ENCODE measurements at places on chromosomes 7 and 10.

- no peak for DNase-seq
These were observed 75.1 kb downstream of the ANKRD61 start for GRCh38 chr7:6106140-6106904.

GRCh38 chr7:71905821-71906220 lies 506.3 kb downstream of the CALN1 start:
- no peak for DNase-seq

- DNase-seq = no peak
These were observed 82.6 kb downstream of the UPF2 start for GRCh38 chr10:11959966-11960365.

GRCh38 chr10:716821-717220 lies 27.4 kb upstream of the DIP2C start:
- DNase-seq = no peak

DNA sequence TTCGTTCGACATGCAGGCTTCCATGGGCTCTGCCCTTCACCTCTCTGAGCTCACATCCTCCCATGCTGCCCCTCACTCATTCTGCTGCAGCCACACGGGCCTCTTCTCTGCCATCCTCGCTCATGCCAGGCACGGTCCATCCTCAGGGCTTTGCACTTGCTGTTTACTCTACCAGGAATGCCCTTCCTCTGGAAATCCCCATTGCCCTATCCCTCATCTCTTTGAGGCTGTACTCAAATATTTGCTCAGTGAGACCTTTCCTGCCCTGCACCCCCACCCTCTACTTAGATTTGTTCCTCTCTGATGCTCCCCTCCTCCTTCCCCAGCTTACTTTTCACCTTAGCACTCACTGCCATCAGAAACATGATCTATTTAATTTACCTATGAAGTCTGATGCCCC lies 107.0 kb upstream of the ZNF716 start:
- no peak for DNase-seq

DNA sequence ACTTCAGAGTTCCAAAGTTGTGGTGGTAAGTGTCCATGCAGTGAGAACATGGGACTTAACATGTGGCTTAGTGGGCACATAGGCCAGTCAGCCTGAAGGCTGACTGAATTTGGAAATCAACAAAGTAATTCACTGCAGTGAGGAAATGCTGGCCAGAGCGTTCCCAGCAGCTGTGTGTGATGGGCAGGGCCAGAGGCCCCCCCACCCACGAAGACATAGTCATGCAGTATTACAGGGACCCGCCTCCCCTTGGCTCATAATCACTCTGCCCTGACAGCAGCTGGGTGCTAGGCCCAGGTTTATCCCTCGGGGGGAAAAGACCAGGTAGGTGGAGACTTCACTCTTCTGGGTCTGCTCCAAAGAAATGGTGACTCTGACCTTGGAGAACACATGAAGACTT lies 33.7 kb downstream of the HTR5A start:
- DNase-seq = no peak

GRCh38 chr7:28354601-28355402 lies 57.5 kb upstream of the CREB5 start:
- DNase-seq = no peak

DNA sequence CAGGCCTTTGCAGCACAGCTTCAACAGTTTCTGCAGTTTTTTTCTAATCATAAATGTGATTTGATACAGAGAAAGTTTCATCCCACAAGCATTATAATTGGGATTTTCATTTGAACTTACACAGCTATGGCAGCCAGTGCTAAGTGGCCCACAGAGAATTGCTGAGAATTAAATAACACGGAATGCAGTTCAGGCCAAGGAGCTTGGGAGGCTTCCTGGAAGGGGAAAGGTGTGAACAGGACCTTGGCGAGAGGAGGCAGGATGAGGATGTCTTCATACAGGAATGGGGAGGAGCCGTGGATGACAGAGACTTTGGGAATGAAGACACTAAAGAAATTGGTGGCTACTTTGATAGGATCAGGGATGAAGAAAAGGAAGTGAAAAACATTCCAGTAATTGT lies 95.3 kb downstream of the ZNF22 start:
- DNase-seq = no peak

DNA sequence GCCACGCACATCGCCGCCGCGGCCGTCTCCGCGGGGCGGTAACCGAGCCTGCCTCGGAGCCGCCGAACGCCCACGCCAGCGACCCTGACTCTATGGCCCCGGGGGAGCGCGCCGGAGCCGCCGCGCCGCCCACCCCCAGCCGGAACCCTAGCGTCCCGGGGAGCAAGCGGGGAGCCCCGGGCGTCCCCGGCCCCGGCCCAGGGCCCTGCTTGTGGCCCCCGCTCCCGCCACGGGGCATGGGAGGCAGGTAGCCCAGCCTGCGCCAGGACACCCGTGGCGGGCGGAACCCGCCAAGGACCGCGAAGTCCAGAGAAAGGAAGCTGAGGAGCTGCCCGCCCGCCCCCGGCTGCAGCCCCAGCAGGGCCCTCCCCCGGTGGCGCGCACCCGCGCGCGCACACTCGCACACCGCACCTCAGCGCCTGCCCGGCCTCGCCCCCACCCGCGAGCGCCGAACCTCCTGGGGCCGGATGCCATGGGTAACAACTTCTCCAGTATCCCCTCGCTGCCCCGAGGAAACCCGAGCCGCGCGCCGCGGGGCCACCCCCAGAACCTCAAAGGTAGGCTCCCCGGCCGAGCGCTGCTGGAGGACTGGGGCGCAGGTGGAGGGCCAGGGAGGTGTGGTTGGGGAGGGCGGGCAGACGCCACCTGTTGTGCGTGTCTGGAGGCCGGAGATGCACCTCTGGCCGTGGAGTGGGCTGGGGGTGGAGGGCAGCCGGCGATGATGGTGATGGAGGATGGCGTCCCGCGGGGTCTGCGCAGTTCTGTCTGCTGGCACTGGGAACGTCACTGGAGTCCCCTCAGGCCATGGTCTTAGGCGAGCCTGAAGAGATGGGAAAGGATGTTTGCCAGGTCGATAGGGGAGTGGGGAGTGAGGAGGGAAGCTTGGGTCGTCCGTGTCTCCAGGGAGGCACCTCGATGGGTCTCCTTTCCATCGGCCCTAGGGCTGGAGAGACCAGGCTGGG lies 692 bp downstream of the NEURL1 start:
- peak; percentile 78 for DNase-seq

DNA sequence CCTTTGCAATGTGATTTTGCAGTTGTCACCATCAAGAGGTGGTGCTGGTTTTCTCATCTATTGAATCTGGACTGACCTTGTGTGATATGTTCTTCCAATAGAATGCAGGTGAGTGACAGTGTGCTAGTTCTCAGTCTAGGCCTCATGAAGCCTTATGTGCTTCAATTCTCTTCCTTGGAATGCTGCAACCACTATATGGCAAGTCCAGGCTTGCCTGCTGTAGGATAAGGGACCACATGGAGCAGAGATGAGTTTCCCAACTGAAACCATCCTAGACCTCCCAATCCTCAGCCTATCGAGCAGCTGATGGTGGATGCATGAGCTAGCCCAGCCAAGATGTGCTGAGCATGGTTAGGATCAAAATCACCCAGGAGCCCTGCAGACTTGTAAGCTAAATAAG lies 32.6 kb upstream of the ARHGAP21 start:
- no peak for DNase-seq

- peak; percentile 51 for DNase-seq
These were observed 101.2 kb upstream of the ZNF746 start for GRCh38 chr7:149598721-149599308.

GRCh38 chr7:106744563-106745091 lies 83.7 kb upstream of the CCDC71L start:
- no peak for DNase-seq

DNA sequence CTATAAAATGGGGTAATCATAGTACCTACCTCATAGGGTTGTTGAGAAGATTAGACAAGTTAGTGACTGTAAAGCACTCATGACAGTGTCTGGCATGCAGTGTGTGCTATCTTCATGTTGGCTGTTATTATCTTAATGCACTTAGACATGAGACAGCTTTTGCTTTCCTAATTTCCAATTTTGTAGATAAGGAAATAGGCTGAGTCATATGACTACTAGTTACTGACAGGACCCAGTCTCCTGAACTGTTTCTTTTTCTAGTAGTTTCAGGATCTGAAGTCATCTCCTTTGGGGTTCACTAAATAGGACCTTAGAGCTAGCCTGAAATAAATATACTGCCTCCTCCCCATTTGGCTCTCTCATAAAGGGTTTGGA lies 74.2 kb downstream of the SNX10 start:
- no peak for DNase-seq

- DNase-seq = peak; percentile 36
These were observed 1.7 kb downstream of the SCRN1 start for GRCh38 chr7:29987811-29988317.

- DNase-seq = no peak
These were observed 130.3 kb upstream of the MINDY3 start for GRCh38 chr10:15990535-15991129.

DNA sequence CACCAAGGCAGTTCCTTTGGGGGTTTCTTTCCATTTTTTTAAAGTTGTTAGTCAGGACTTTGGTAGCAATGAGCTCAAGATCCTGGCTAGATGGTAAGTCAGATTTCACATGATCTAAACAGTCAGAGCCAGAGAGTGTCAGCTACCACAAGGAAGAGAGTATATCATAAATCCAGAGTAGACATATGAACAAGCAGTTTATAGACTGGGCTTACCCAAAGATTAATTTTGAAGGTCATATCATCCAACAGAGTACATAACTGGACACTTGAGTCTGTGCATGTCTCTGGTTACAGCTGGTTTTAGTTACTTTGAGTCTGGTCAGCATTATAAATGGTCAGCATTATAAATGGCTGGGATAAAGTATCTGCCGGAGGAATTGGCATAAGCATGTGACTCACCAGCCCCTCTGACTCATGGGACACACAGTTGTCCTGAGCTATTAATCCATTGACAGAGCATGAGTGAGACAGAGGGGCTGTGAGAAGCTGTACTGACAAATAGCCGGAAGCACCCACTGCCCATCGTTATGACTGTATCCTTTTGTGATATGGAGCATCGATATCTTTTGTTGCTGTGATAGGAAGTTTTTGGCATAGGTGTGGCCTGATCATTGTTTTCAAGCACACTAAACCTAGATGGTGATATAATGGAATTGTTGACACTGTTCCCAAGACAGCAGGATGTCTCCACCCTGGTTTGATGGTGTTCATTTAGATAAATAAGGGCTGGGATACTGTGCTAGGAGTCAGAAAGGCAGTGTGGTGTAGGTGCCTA lies 19.3 kb downstream of the PPP1R3C start:
- DNase-seq = peak; percentile 21
